Activated T-cell treated with anti-CD3 and anti-CD28 coated beads for 48 hours (primary cell): ENCODE measurements at places on chromosomes 12 and 14.

DNA sequence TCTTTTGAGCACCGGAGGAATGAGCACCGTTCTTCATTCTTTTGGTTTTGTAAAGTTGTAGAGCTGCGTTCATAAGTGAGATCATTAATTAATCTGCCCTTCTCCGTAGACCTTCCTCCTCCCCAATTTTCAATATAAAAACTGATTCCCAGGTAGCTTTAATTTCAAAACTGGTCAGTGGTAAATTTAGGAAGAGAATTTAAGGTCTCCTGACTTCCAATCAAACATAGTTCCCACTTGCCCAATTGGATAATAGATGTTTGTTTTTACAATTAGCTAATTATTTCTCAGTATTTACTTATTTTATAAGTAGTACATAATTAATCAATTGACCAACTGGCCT lies 27.2 kb upstream of the YBX3 start:
- DNase-seq, result no peak

- no peak for DNase-seq
Measured at GRCh38 chr12:68349921-68350606, 17.9 kb upstream of the MDM1 start.

DNA sequence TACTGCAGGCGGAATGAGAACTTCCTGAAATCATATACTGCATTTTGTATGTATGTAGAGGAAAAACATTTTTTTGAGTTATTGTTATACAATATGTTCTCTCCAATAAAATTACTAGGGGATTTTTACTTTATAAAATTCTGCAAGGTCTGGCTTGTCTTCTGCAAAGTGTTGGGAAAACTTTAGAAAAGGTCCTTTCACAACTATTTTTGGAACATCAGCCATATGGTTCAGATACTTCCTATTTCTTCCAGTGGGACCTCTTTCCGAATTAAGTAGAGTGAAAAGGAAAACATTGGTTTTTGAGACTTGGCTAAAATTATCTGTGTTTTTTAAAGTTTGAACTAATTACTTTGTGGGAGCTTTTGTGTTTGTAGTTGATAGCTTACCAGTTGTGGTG lies 52.7 kb downstream of the DAAM1 start:
- no peak for DNase-seq

- no peak for DNase-seq
Measured at GRCh38 chr12:78891646-78892353, 27.2 kb downstream of the SYT1 start.
